ENCODE measurements at places on chromosomes 6 and 20. TPM values are rescaled to one million over a fixed set of nuclear protein-coding genes. Genes with fewer than 3 reads are reported as not detected.

Gene ANKRD66
- not detected for total RNA-seq

Gene FRK
- total RNA-seq, result 9.6 TPM

Gene RNF39
- total RNA-seq, result not detected

Gene OR2B6
- 0.23 TPM for total RNA-seq

Gene SNAP91
- total RNA-seq, result 2.3 TPM

Gene ULBP3
- 10.3 TPM for total RNA-seq

Measured in metanephros (tissue), 2 donors.